ENCODE measurements at places on chromosomes 4 and X.

DNA sequence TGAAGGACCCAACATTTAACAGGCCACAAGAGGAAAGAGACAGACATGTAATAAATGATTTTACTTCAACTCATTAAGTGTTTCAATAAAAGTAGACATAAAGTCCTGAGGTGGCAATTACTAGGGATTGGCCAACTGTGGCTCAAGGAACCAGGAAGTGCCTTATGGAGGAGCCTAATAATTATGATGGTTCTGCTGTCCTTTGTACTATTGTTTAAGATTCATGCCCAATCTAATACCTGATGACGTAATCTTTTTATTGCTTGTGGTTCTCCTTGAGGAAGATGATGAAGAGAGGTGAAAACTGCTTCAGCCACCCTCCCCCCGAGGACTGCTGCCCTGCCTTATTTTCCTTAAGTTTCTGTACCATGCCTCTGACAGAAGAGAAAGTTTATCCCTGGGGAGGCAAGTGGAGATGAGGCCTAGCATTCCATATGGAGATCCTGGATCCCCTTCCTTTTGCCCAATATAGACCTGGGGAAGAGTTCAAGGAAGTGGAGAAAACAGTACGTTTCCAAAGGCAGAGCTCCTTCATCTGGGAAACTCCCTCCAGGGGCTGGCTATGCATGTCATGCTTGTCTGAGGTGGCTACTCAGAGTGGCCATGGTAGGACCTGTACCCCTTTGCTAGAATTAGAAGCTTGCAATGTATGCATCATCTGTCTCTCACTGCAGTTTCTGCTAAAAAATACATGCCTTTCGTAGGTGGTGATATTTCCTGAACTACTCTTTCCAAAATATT, 56.8 kb upstream of the FAT1 start:
- DNase-seq, result no peak

DNA sequence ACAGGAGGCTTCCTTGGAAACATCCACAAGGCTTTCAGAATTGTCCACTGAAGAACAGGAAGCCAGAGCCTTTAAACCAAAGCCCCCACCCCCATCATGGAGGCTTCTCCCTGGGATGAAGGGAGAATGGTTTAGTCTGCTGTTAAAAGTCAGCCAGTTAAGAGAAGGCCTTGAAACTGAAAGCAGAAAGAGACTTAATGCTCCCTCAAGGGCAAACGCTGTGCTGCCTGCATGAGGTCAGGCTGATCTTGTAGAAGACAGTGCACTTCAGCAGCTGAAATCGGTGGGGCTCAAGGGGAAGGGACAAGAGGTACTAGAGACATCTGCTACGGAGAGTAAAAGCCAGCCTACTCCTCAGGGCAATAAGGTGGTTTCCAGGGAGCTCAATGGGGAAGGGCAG, 69.0 kb downstream of the HPRT1 start:
- DNase-seq, result no peak

DNA sequence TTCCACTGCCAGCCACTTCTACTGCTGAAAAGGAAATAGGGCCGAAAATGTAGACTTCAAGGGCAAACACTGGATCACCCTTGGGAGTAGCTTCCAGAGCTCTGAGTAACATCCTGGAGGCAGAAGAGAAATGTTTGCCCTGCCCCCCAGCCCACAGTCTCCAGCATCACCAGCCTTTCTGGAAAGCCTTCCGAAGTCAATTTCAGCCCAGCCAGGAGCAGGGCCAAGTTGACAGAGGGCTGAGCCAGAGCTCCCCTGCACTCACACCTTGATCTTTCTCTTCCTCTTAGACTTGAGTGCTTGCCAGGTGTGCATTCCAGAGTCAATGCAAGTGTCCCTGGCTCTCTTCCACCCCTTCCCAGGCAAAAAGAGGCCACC, 35.2 kb downstream of the SLC25A5 start:
- DNase-seq, result no peak

DNA sequence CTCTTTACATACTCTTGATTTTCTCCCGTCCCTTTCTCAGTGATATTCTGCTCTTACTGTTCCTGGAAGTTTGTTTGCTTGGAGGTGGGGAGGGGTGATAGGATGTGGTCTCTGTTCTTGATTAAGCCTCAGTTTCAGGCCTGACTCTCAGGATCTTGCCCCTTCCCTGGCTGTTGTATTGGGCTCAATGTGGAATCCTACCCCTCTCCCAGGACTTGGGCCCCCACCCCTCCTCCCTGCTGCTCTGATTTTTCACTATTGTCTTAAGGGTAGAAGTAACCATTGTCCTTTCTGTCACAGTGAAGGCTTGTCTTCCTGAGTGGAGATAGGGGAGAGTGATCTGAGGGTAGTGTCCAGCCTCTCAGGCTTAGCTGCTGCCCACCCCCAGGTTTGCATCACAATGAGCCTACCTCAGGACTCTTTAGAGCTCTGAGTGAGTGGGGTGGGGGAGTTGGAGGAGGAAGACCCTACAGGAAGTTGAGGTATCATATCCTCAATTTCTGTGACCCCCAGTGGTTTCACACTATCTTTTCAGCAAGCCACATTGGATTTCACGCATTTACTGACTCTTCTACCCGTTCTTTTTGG, 16.5 kb downstream of the CDKL5 start:
- DNase-seq, result no peak

GRCh38 chr4:22957774-22958309, 265.1 kb downstream of the GBA3 start:
- no peak for DNase-seq

DNA sequence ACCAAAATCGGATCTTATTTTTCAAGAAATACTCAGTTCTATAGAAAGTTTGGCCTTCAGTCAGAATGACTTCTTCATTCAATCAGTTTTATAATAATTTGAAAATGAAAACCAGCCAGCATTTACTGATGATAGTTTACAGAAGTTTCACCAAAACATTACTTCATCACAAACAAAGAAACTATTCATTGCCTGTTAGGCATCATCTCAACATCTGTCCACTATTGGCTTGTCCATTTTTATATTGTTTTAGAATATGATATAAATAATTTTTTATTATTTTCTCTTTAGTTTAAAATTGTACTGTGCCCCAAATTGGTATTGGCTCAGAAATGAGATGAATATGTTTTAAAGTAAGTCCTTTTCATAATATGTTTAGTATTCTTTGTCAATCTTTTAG, 38.4 kb downstream of the FAT4 start:
- no peak for DNase-seq

DNA sequence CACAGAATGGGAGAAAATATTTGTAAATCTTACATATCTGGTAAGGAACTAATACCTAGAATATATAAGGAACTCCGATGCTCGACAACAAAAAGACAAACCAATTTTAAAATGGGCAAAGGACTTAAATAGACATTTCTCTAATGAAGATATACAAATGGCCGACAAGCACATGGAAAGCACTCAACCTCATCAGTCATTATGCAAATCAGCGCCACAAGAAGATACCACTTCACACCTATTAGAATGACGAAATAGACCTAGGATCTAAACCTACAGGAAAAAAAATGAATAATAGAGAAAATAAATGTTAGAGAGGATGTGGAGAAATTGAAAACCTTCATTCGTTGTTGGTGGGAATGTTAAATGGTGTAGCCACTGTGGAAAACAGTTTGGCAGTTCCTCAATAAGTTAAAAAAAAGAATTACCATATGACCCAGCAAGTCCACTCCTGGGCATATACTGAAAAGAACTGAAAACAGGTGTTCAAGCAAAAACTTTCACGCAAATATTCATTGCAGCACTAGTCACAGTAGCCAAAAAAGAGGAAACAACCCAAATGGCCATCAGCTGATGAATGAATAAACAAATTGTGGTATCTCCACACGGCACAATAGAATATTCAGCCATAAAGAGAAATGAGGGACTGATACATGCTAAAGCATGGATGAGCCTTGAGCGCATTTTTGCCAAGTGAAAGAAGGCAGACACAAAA, 57.3 kb upstream of the WDR19 start:
- no peak for DNase-seq

GRCh38 chr4:168019019-168019651, 73.2 kb upstream of the ANXA10 start:
- DNase-seq, result no peak

- no peak for DNase-seq
These were observed 122.8 kb upstream of the FAT1 start for GRCh38 chr4:186846426-186846825.

GRCh38 chr4:6688879-6689505, 4.7 kb upstream of the S100P start:
- no peak for DNase-seq

DNA sequence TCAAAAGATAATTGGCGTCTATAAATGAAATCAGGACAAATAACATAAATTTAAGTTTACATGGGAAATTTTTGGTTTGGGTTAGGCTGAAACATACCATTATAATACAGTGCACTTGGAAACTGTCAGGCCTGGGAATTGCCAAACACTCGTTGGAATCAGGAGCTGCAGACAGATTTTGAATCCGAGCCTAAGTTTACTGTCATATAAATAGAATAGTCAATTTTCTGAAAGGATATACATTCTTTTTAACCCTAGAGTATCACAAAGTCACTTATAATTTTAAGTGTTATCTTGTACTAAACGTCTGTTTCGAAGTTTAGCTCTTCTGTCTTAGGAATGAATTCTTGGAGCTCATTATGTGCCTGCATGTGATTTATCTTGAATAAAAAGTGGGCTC, 234.1 kb downstream of the VEGFC start:
- no peak for DNase-seq

GRCh38 chrX:39157796-39158195, 356.5 kb downstream of the MID1IP1 start:
- no peak for DNase-seq

GRCh38 chrX:11665168-11666111, at the start of gene ARHGAP6:
ARHGAP6 (minus strand) TSS chrX:11665920; CDS start chrX:11664828, 1,092 bp downstream.
- DNase-seq, result no peak

- no peak for DNase-seq
These were observed 15.8 kb upstream of the IL21 start for GRCh38 chr4:122636697-122637096.

DNA sequence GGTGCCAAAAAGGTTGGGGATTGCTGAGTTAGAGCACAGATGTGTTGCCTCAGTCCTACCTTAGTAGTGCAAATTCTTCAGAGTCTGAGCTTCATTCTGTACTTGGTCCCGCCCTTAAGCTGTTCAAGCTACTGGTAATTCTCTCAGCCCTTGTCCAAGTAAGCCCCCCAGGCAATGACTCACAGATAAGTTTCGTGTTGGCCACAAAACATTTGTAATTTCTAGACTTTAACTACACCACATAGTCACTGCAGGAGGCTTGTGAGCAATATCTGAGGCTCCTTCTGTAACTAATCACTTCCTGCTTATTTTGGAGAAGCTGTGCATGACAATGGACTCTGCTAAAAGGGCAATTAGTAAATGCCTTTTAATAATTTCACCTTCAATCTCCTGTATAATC, 1420.5 kb downstream of the PCDH7 start:
- DNase-seq, result no peak

- no peak for DNase-seq
These were observed 93.6 kb downstream of the RBM47 start for GRCh38 chr4:40536032-40536431.

DNA sequence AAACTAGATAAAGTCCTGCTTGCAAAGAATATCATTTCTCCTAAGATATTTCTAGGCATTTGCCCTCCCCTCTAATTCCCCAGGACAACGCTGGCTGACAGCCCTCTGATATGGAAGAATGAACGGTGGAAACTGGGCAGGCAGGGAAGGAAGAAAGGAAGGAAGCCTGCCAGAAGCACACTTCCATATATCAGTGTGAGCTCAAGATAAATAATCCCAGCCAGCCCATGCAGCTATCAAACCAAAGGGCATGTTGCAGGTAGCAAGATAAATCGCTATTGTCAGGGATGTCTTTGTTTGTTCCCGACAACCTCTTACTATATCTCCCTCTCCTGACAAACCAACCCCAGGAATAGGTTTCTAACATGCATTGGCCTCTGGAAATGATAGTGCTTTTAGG, 412.8 kb downstream of the HNRNPD start:
- DNase-seq, result no peak

- no peak for DNase-seq
These were observed 244.2 kb downstream of the BCOR start for GRCh38 chrX:39853417-39854030.

- no peak for DNase-seq
These were observed 9.6 kb downstream of the BMP15 start for GRCh38 chrX:50920132-50920531.

DNA sequence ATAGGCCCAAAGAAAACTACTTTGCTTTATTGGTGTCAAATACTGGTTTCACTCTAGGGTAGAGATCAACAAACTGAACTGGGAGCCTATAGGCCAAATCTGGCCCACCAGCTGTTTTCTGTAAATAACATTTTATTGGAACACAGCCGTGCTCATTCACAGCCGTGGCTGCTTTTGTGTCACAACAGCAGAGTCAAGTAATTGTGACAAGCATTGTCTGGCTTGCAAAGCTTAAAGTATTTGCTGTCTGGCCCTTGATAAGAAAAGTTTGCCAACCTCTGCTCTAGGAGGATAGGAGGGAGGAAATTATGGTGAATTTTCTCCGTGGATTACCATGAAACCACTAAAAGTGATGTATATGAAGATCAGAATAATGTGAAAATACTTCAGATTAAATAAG, 53.4 kb downstream of the GPAT3 start:
- no peak for DNase-seq

DNA sequence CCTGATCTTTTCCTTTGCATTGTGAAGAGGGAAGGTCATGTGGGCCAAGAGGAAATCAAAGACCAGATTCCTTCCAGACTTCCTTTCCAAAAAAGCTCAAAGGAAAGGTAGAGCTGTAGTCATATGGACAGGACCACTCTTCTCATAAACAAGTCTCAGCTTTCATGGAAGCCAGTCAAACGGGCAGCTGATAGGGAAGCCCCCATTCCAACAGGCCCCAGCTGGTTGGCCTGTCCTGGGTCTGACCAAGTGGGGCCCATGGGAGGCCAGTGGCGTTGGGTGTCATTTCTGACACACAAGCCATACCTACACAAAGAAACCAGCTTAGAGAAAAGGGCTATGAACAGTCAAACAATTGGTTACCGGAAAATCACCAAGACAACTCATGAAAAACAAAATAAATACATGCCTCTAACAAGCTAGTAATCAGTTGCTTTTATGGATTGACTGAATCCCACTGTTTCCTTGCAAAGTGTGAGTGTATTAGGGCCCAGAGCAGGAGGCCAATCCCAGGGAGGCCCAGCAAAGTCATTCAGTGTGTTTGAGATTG, 149.6 kb upstream of the MAMLD1 start:
- DNase-seq, result no peak

GRCh38 chr4:145230726-145231125, 50.3 kb upstream of the OTUD4 start:
- DNase-seq, result no peak

GRCh38 chr4:60500810-60501209, 699.3 kb upstream of the ADGRL3 start:
- DNase-seq, result no peak

DNA sequence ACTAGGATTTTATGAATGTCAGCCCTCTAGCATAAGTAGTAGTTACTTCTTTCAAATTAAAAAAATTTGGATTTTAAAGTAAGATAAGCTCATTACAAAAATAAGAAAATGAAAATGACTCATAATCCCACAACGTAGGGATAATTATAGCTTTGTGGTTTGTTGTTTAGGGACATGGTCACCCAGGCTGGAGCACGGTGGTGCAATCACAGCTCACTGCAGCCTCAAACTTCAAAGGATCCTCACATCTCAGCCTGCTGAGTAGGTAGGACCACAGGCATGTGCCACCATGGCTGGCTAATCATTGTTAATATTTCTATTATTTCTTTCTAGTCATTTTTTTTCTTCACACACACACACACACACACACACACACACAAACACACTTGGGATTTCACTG, 57.6 kb downstream of the PLAC1 start:
- DNase-seq, result no peak

All from NCI-H460 (cell line).